HFF-Myc (cell line): ENCODE measurements at places on chromosomes 12 and 14.

DNA sequence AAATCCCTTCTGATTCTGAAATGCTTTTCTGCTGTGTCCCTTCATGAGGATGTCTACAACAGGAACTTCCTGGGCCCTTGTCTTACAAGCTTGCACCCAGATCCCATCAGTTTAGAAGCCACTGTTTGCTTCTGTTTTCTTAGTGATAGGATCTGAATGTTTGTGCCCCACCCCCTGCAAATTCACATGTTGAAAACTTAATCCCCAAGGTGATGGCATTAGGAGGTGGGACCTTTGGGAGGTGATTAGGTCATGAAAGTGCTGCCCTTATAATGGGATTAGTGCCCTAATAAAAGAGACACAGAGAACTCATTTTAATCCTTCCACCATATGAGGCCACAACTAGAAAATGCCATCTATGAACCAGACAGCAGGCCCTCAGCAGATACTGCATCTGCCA, 36.0 kb upstream of the GNPNAT1 start:
- DNase-seq: no peak

DNA sequence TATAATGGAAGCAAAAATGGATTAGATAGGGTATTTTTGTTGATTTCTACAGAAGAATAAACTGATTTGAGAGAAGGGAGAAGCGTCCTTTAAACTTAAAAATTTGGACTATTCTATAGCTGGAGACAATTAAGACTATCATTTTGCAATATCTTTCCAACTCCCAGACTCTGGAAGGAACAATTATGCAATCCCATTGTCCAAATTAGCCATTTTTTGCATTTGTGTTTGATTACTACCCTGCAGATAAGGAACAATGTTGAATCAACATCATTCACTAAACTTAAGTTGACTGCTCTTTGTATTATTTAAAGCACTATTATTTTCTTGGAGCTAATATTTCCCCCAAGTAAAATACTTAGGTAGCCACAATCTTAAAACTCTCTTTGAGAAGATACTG, 34.8 kb upstream of the SELPLG start:
- no peak for DNase-seq

GRCh38 chr14:54627540-54628363, 60.8 kb downstream of the SAMD4A start:
- DNase-seq: peak; percentile 49

DNA sequence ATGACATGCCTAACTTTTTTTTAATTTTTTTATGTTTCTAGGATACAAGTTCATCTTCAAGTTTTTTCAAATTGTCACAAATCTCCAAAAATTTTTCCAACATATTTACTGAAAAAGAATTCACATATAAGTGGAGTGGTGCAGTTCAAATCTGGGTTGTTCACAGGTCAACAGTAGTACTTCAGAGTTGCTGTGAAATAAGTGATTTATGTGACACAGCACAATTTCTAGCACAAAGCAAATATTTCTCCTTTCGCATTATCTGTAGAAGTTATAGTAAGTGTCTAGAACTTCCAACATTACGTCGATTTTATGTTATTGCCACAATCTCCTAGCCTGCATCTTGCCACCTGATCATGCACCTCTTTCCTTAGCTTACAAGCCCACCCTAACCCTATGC, 9.7 kb upstream of the KRT2 start:
- no peak for DNase-seq

DNA sequence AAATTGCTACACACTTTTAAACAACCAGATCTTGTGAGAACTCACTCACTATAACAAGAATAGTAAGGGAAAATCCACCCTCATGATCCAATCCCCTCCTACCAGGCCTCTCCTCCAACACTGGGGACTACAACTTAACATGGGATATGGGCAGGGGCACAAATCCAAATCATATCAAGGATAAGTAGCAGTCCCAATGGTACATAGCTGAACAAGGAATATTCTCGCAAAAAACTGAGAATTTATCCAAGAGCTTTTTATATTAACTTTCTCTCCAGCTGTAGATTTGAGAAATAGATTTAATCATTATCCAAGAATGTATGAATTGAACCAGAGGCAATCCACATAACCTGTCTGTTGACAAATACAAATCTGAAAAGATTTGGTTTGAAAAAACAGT, 185.2 kb downstream of the TMTC3 start:
- no peak for DNase-seq

- no peak for DNase-seq
Measured at GRCh38 chr12:111138016-111138415, 217.6 kb upstream of the MYL2 start.

DNA sequence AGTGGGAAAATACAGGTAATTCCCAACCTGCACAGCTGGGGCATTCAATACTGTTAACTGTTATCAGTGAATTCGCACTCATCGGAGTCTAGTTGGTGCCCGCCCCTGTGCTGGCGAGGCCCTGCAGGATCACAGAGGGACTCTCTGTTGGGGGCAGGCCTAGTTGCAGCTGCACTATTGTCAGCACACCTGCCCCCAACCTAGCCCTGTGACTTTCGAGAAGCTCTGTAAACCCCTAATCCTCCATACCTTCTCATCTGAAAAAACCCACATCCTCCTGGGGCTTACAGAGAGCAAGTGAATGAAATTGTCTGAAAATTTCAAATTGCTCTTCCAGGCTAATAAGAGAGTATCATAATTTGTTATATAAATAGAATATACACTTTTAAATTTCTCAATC, 132.2 kb upstream of the NUDT4 start:
- no peak for DNase-seq

- no peak for DNase-seq
Measured at GRCh38 chr12:480831-481816, 21.4 kb downstream of the B4GALNT3 start.

GRCh38 chr12:10025236-10025635, 5.2 kb upstream of the CLEC9A start:
- no peak for DNase-seq

- DNase-seq: no peak
Measured at GRCh38 chr12:107864235-107864634, 89.7 kb downstream of the ASCL4 start.

DNA sequence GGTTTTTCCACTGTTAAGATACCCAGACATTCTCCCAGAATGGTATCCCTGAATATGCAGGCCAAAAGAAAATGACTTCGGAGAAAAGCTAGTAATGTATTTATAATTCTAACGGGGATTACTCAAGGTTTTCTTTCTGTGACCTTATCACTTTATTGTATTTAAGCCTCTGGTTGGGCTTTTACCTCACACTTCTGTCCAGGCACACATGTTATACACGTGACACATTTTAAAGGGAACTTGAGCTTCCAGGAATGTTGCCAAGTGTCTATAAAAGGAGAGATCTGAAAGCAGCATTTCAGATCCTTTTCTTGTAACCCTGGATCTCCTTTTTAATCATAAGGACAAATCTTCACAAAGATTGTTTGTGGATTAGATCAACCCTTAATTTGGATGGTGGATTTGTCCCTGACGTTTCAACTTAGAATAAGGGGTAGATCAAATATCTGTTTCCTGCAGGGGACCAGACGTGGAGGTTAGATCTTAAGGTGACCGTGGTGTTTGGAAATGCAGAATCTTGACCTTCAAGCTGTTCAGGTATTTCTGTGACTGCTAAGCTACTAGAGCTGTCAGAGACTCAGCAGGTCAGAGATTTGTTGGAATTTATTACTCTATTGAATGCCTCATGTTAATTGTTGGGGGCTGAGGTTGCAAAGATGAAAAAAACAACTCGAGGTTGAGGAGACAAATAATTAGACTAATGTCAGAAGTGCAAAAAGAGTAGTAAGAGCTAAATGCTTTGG, 1.5 kb downstream of the CIPC start:
- DNase-seq: peak; percentile 91

GRCh38 chr14:61003571-61003970, 22.5 kb downstream of the SLC38A6 start:
- no peak for DNase-seq

DNA sequence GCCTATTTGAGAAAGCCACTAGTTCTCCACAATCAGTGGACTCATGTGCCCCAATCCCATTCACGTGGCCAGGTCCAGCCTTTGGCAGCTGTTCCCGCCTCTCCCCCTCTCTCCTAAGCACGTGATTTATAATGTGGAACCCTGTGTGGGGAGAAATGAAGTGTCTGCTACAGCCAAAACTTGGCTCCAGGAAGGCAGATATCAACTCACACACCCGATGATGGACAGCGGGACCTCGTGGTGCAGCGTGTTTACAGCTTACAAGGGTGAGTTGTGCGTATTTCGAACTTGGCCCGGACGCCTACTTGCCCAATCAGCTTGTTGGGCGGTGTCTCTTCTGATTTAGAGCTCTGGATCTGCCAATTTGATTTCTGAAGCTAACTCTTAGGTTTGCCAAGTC, 38.1 kb upstream of the FAM181A start:
- no peak for DNase-seq

DNA sequence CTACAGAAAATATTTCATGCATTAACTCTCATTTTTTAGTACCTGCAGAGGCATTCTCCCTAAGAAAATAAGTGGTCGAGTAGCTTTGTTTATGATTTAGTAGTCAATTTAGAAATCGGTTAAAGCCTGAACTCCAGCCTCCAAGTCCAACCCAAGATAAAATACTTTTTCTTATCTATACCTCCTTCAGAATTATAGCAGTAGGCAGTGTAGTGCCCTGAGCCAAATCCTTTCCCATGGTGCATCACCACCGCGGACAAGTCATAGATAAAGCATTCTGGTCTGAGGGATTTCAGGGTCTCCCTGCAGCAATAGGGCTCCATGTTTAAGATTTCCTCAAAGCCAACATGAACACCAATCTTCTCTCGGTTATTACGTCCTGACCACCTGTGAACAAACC, 30.5 kb downstream of the USP44 start:
- no peak for DNase-seq

DNA sequence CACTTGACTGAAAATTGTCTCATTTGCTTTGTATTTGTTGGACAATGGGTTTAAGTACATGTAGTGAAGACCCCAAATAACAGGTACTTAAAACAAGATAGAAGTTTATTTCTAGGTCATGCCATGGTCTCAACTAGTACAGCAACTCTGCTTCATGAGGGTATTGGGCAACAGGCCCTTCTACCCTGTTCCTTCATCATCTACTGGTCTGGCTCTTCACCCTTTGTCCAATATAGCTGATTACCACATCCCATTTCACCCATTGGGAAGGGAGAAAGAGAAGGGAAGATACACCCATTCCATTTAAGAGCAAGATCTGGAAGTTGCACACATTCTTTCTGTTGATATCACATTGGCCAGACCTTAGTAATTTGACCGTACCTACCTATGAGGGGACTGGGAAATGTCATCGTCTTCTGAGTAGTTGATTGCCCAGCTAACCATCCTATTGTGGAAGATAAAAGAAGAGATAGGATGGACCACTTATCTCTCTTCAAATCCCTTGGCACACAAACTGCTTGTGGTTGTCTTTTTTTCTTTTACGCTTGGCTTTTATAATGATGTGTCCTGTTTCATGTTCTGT, 104.6 kb downstream of the DIP2B start:
- DNase-seq: no peak

GRCh38 chr12:80321653-80322052, 122.4 kb upstream of the PTPRQ start:
- DNase-seq: no peak

DNA sequence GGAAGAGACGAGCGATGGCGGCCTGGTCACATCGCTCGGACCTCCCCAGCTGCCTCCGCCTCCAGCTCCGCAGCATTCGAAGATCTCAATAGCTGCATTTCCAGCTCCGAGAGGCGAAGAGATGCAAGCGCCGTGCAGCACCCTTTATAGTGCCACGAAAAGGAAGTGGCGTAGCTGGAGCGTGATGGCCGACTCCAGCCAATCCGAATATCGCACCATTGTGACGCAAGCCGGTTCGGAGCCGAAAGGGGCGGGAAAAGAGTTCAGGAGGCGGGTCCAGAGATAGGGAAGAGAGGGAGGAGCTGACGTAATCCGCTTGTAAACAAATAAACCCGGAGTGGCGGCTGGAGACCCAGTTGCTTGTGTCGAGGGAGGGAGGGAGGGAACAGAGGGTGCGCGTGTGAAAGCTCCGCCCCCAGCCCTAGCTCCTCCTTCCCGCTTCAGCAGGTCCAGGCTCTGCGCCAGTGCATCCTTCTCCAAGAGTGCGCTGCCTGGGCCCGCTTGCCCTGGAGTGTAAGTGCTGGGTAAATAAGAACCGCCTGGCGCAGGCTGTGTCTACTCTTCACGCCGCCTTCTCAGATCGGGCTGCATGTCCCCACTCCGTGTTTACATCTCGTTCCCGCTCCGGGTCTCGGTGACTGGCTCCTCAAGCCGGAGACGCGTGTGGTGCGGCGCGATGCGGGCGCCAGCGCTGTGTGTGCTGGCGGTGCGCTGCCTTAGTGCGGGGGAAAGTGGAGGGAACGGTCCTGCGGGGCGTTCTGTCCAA, at the start of gene BTG1:
Gene BTG1, minus strand, starts transcription at position 116 of the 766 bp plus-strand sequence. CDS start 311 bp downstream, outside the sequence.
- peak; percentile 100 for DNase-seq

DNA sequence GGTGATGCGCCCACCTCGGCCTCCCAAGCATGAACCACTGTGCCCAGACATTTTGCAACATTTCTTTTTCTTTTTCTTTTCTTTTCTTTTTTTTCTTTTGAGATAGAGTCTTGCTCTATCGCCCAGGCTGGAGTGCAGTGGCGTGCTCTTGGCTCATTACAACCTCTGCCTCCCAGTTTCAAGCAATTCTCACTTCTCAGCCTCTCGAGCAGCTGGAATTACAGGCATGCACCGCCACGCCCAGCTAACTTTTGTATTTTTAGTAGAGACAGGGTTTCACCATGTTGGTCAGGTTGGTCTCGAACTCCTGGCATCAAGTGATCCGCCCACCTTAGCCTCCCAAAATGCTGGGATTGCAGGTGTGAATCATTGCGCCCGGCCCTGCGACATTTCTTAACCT, 7.6 kb upstream of the CDC42BPB start:
- DNase-seq: no peak

- DNase-seq: no peak
Measured at GRCh38 chr12:122227341-122227740, 1.5 kb upstream of the DIABLO start.

- no peak for DNase-seq
Measured at GRCh38 chr12:69204191-69204590, 35.2 kb upstream of the CPSF6 start.
